ENCODE measurements at places on chromosomes 7 and 10. TPM values are rescaled to one million over a fixed set of nuclear protein-coding genes. Genes with fewer than 3 reads are reported as not detected.

- DNase-seq: no peak
These were observed 20.8 kb downstream of the CCDC6 start for GRCh38 chr10:59885430-59886134.

GRCh38 chr7:126079151-126079550 is 1149.5 kb upstream of the POT1 start:
- DNase-seq: no peak

DNA sequence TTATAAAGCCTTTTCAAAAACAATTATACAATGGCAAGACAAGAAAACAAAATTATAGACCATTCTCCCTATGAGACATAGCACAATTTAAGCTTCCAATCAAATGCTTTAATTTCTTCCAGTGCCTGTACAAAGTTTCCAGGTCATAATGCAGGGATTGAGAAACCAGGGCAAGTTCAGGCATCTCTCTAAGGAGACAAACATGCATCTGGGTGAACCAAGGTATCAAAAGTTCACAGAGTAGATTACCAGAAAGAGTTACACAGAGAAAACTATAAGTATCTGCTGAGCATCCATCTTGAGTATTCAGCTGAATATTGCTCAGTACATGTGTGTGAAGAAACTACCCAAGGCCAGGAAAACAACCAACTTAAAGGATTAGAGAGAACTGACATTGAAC is 89.1 kb downstream of the COL28A1 start:
- no peak for DNase-seq

DNA sequence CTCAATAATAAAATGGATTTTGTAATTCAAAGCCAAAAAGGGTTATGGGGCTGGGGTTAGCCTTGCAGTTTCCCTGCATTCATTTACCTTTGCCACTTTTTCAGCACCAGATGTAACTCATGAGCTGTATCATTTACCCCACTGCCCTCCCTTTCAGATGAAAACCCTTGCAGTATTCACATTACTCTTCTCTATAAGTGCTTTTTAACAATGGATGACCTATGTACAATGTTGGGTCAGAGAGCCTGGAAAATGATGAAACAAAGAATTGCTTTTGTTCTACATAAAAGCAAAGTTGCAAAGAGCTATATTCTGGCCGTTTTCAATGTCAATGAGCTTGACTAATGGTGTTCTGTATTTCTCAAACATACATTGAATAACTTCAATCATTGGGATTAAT is 189.7 kb downstream of the TMEM26 start:
- no peak for DNase-seq

DNA sequence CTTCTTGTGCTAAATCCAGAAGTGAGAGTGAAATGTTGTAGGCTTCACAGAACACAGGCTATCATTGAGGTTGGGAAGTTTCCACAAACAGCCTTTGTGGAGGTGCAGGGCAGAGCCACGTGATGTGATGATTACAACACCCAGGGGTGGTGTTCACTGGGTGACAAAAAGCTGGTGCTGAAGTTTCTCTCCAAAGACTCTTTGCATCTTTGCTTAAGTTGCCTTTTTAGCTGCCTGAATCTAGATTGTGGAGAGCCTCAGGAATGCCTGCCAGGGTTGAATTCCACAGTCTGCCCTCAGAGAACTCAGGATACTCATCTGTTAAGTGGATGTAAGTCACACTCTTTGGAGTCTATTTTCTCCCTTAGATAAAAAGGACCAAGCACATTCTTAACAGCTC is 56.3 kb downstream of the PLXNA4 start:
- DNase-seq: no peak

DNA sequence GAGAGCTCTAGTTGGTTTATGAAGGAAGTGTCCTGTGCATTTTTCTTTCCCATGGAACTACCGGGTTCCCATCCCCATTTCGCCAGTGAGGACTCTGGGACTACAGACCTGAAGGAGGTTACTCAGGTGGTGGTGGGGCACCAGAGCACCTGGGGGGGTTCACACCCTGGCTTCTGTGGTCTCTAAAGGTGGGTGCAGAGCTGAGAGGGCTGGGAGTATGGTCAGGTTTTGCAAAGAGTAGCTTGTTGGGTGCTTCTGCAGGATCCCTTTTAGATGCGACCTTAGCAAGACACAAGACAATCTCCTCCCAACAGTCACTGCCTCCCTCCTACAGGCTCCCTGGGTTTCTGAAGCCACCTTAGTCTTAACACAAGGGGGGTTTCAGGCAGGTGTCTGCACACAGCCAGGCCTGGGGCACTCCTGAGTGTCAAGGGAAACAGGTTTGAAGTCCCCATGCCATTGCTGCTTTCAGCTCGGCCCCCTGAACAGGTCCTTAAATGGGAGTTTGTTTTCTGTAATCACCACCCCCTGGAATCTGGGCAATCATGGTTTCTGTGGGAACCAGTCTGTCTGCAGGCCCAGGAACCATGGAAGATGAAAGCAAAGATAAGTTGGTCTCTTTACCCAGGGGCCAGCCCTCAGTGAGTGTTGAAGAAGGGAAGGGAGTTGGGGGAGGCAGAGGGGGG is 9.9 kb upstream of the CXCL12 start:
- no peak for DNase-seq

- DNase-seq: peak; percentile 19
These were observed 188.0 kb downstream of the FRMD4A start for GRCh38 chr10:14142606-14143250.

GRCh38 chr7:48875045-48875916 is 49.1 kb upstream of the CDC14C start:
- peak; percentile 33 for DNase-seq

GRCh38 chr7:141053626-141054025 is 20.2 kb upstream of the TMEM178B start:
- peak; percentile 92 for DNase-seq

GRCh38 chr7:27846388-27846787 is 106.4 kb downstream of the TAX1BP1 start:
- no peak for DNase-seq

GRCh38 chr7:129514683-129515082 is 12.4 kb downstream of the SMKR1 start:
- DNase-seq: peak; percentile 29

DNA sequence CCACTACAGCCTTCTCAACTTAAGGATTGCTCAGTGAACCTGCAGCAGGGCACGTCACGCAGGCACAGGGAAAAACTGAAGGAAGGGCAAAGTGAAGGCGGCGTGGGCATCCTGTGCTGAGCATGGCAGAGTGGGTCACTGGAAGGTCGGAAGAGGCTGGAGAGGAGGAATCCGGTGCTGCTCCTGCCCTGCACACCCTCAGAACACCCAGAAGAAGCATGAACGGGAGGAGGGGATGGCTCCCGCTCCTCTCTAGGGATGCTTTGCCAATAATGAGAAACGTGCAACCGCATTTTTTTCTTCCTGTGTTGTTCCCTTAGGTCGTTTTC is 175.1 kb downstream of the TNS3 start:
- no peak for DNase-seq

Gene MMRN2
- 0.60 TPM for total RNA-seq

Gene CTAGE6
- total RNA-seq: not detected

Gene ANKRD61
- 0.20 TPM for total RNA-seq

Gene WIPF3
- total RNA-seq: not detected

Gene PMS2
- 17.4 TPM for total RNA-seq

Gene ASAH2B
- 6.6 TPM for total RNA-seq

Gene NAT16
- not detected for total RNA-seq
